ENCODE measurements at places on chromosomes 12 and 14.

- DNase-seq = no peak
- no peaks in the 10 kb centered on the region for H3K4me1 ChIP-seq
- no peak overlapping the region for H3K4me3 ChIP-seq
- no peaks in the 10 kb centered on the region for H3K36me3 ChIP-seq
- no peaks in the 10 kb centered on the region for H3K27me3 ChIP-seq
- H3K27ac ChIP-seq = no peak overlapping the region
Measured at GRCh38 chr14:90613453-90613852, 202.8 kb downstream of the TTC7B start.

- H3K27me3 ChIP-seq = no peaks in the 10 kb centered on the region
- no peak overlapping the region for H3K27ac ChIP-seq
- H3K4me3 ChIP-seq = no peak overlapping the region
- DNase-seq = no peak
- no peaks in the 10 kb centered on the region for H3K36me3 ChIP-seq
Measured at GRCh38 chr12:18998343-18999261, 130.9 kb upstream of the PLEKHA5 start.

DNA sequence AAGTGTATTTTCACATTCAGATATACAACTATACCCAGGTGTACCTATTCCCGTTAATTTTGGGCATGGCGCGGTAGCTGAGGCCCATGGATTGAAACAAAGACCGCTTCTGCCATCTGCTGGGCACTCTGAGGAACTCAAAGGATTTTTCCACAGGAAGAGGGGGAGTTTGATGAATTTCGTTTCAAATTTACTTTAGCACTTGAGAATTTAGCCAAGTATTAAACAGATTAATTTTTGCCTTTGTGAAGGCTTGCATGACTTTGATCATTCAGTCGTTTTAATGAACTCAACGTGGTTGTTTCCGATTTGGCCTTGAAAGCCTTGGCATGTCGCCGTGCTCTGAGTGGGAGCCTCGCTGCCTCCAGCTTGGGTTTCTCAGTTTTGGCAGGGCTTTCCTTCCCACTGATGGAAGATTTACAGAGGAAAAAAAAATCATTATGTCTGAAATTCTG is 153.2 kb upstream of the DDHD1 start:
- no peak overlapping the region for H3K27ac ChIP-seq
- peak overlapping the region; percentile 30 for H3K4me3 ChIP-seq
- peaks cover 11% of the 10 kb centered on the region for H3K27me3 ChIP-seq
- H3K4me1 ChIP-seq = peaks cover 17% of the 10 kb centered on the region
- H3K36me3 ChIP-seq = no peaks in the 10 kb centered on the region

- H3K27me3 ChIP-seq = peaks cover 8% of the 10 kb centered on the region
- H3K36me3 ChIP-seq = no peaks in the 10 kb centered on the region
- DNase-seq = no peak
- H3K4me3 ChIP-seq = no peak overlapping the region
- no peak overlapping the region for H3K27ac ChIP-seq
- no peaks in the 10 kb centered on the region for H3K4me1 ChIP-seq
Measured at GRCh38 chr14:23672200-23672599, 36.0 kb downstream of the DHRS2 start.

- peak within 1 kb of the TSS; percentile 75 for H3K4me3 ChIP-seq
- peaks cover 59% of the 10 kb centered on the region for H3K4me1 ChIP-seq
- DNase-seq = peak; percentile 73
- H3K36me3 ChIP-seq = peaks cover 22% of the 10 kb centered on the region
- no peaks in the 10 kb centered on the region for H3K27me3 ChIP-seq
Measured at GRCh38 chr14:24310646-24311604, at the start of gene LTB4R. Gene LTB4R, plus strand, starts transcription at chr14:24311502. Its CDS starts 4,150 bp downstream, at chr14:24315652.

GRCh38 chr14:58560208-58560607 is 77.6 kb upstream of the DACT1 start:
- no peak overlapping the region for H3K27ac ChIP-seq
- no peaks in the 10 kb centered on the region for H3K36me3 ChIP-seq
- H3K4me3 ChIP-seq = no peak overlapping the region
- no peaks in the 10 kb centered on the region for H3K27me3 ChIP-seq
- no peak for DNase-seq
